Type B pancreatic cell (in vitro differentiated cells): ENCODE measurements at places on chromosomes 1 and 21. TPM values are rescaled to one million over a fixed set of nuclear protein-coding genes. Genes with fewer than 3 reads are reported as not detected.

DNA sequence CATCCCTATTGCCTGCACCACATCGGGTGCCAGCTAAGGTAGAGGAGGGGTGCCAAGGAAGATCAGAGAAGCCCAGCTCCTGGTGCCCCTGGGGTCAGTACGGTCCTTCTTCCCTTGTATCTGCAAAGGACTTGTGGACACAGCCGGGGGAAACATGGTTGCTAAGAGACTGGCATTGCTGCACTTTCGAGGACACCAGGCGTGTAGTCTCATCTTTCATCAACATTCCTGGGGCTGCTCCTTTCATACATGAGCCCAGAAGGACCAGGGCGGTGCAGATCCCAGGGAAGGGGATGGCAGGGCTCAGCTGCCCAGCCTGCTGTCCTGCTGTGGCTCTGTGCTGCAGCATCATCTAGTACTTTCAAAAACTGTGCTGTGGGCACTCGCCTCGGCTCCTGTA lies 61.0 kb downstream of the RUNX1 start:
- DNase-seq, result no peak

DNA sequence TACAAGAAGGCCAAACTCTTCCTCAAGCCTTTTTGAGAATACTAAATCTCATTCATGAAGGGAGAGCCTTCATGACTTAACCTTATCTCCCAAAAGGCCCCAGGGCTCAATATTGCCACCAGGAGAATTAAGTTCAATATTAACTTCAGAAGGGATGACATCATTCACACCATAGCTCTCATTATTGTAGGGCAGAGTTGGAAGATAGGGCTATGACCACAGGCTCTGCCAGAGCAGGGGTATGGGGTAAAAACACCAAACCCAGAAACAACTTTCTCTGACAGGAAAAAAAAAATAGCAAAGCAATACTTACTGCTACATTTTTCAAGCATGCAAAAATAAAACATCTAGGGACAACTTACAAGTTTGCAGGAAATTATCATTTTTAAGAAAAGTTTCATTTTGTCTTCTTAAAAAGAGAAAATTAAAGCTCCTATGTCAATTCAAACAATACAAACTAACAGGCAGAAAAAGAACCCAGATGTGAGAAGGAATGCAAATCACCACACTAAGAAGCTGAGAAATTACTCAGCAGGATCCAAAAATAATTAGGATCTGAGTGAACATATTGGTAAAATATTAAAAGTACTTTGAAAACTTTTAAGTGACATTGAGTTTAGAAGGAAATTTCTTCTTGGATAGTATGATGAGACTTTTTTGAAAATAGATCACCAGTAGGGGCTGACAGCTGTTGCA lies 1156.5 kb downstream of the NCAM2 start:
- no peak for DNase-seq

GRCh38 chr1:22808676-22809483 lies 98.2 kb downstream of the EPHB2 start:
- DNase-seq, result no peak

DNA sequence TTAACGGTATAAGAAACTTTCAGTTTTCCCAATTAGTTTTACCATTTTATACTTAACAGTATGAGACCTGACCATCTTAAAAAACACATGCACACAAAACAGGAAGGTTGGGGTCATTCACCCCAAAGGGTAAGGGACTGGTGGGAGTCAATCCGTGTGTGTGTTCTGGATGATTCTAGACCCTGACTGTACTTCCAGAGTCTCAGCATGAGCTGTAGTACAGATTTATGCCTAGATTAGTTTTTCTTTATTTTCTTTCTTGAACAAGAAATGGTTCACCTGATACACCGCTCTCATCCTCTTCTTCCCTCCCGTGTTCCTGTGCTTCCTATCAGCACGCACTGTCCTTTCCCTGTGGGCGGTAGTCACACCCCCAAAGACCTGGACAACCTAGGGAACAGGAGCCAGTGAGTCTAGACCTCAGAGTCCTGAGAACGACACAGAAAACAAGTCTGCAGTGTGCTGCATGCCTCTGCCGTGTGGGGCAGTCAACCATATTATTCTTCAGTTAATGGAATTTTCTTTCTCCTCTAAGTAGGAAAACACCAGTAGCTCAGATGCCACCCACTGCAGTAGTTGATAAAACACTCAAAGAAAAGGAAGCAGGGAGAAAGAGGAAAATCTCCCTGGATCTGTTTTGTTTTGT lies 38.9 kb upstream of the MRPS6 start:
- DNase-seq, result no peak

DNA sequence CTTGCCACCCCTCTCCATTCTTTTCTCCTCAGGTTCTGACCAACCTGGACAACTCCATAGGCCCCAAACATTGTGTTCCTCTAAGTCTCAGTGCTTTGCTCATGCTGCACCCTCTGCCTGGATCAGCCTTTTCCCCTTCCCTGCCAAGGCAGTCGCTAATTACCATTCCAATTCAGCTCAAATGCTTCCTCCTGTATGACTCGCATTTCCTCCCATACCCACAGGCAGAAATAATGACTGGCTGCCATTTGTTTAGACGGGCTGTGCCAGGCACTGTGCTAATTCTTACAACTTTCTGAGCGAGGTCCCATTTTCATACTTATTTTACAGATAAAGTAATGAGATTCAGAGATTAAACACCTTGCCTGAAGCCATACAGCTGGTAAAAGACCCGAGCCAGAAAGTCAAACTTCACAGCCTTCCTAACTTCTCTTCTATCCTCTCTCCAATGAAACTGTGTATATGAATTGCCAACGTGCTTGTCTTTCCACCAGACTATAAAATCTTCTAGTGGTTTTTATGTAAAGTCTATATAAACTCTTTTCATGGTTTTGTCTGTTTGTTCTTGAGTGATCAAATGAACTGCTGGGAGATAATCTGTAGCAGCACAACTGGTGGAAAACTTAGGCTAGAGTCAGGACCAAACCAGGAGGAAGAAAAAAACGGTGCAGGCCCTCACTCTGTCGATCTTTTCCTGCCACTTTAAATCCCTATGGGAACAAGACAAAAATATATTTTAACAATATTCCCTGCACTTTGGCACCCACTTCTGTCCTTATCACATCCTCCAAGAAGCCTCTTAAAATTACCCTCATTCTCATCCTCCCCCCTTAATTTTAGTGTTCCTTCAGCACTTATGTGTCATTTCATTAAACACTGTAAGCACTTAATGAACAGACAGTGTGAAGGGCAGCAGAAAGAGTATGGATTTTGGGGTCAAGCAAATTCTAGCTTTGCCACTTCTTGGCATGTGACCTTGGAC lies 33.7 kb downstream of the RAB3B start:
- DNase-seq, result no peak

- no peak for DNase-seq
Observed at GRCh38 chr21:16117851-16118590, 388.2 kb downstream of the USP25 start.

DNA sequence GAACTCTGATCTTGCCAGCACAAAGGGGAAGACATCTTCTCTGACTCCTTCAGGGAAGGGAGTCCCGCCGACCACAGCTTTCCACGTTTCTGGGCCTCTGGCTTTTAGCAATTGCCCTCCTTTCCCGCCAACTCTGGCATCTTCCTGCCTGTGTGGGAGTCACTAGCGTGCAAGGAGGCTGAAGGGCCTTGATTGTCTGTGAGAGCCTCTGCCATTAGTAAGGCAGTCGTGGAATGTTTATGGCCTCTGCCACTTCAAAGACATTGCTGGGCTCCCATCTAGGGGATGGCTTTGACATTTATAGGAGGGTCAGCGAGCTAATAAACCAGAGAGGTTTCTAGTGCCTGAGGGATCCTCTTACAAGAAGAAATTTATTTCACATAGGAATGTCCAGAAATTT lies 14.3 kb upstream of the PROK1 start:
- no peak for DNase-seq

GRCh38 chr1:172977296-172978017 lies 73.3 kb downstream of the TNFSF18 start:
- no peak for DNase-seq

DNA sequence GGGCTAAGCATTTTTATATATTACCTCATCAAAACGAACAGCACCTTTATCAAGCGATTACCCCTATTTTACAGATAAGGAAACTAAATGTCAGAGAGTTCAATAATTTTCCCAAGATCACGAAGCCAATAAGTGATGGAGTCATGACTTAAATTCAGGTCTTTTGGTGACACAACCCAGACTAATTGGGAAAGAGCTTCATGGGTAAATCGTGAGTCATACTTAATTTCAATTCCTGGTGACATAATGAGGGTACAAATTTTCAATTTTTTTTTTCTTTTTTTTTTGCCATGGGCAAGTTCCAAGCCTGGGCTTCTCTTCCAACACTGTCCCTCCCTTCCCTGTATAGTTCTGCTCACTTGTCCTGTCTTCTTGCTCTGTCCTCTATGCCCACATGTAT lies 30.1 kb upstream of the IL10 start:
- no peak for DNase-seq

DNA sequence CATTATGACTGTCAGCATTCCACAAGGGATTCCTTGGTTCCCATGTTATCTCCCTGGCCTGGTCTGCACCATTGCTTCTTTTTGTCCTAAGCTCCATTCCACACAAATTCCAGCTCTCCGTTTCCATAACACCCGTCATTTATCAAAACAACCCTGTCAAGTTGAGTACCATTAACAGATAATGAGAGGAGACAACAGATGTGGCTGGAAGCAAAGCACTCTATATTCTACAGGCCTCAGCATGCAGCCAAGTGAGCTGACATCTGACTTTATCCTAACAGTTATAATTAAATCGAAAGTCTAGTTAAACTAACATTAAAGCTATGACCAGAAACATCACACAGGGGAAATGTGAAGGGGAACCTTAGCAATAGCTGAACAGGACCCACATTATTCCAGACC lies 110.4 kb downstream of the RERE start:
- DNase-seq, result no peak

- DNase-seq, result no peak
Observed at GRCh38 chr1:242243472-242243871, 244.6 kb upstream of the MAP1LC3C start.

DNA sequence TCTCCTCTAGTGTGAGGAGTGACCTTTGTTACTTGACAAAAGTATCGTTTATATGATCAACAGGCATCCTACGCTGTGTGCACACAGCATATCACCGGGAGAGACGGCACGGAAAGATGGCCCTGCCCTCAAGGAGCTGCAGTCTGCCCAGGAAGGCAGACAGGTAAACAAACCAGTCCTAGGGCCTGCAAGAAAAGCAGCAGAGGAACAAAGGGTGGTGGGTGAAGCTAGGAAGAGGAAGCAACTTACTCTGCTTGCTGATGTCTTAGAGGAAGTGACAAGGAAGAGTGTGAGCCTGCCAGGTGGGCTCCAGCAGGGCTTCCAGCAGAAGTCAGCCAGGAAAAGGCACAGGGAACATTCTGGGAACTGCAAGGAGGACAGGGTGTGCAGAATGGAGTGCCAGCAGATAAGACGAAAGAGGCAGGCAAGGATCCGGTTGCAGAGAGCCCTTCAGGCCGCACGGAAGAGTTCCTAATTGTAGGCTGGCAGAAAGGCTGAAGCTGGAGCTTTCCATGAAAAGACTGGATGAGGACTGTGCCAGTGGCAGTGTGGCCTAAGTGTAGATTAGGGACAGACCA lies 106.7 kb downstream of the SLC45A1 start:
- DNase-seq, result no peak

GRCh38 chr1:31718327-31718897 lies 14.6 kb upstream of the COL16A1 start:
- no peak for DNase-seq

Gene FHAD1
- total RNA-seq, result 0.93 and 3.8 TPM in 2 replicates

Gene RHBG
- 0.17 and 0.88 TPM in 2 replicates for total RNA-seq

Gene HLX
- total RNA-seq, result 0.64 and 2.3 TPM in 2 replicates

Gene LRRC53
- not detected in 2 replicates for total RNA-seq

Gene CHRM3
- 2.4 and 2.7 TPM in 2 replicates for total RNA-seq

Gene CRYBG2
- 20.0 and 67.7 TPM in 2 replicates for total RNA-seq
